ENCODE measurements at places on chromosomes 5 and 9.
A peak's percentile ranks its signal among the peaks of the same experiment; 100 is the strongest.

- H3K27ac ChIP-seq = no peak overlapping the region
- no peak overlapping the region for H3K4me3 ChIP-seq
- DNase-seq = no peak
- H3K36me3 ChIP-seq = no peaks in the 10 kb centered on the region
Measured at GRCh38 chr5:136984772-136985446, 514.2 kb downstream of the SPOCK1 start.

DNA sequence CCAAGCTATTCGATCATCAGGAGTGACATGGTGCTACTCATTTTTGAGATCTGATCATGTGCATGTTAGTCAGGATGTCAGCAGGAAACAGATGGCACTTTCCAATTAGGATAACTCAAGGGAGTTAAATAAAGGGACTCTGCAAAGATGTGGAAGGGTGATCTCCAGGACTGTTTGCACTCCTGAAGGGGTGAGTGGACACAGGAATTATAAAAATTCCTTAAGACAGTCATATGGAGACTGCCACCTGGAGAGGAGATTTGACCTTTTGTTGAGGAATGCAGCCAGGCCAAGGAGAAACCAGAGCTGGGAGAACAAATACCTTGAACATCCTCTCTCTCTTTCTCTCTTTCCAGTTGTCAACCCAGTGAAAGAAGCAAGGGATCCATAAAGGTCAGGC is 189.1 kb downstream of the GABRG2 start:
- H3K27ac ChIP-seq = no peak overlapping the region
- no peaks in the 10 kb centered on the region for H3K4me1 ChIP-seq
- no peak overlapping the region for H3K4me3 ChIP-seq
- no peak for DNase-seq

DNA sequence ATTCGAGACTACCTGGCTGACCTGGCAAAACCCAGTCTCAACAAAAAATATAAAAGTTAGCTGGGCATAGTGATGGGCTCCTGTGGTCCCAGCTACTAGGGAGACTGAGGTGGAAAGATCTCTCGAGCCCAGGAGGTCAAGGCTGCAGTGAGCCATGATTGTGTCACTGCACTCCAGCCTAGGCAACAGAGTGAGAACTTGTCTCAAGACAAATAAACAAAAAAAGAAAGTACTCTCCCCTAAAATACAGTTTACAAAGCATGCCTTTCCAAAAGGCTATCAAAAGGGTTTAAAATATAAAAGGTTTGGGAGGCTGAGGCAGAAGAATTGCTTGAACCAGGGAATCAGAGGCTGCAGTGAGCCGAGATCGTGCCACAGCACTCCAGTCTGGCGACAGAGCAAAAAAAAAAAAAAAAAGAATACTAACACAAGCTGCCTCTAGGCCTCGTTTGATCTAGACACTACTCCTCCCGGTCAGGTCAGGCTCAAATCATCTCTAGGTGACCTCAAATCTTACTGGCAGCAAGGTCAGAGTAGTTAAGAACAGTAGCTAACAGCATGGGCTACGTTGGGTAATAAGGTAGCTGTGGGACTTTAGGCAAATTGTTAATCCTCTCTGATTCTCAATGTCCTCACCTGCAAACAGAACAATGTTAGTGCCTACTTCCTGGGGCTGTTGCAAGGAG is 9.3 kb downstream of the NAIF1 start:
- H3K36me3 ChIP-seq = no peaks in the 10 kb centered on the region
- no peak for DNase-seq
- no peak overlapping the region for H3K4me3 ChIP-seq
- H3K4me1 ChIP-seq = peaks cover 13% of the 10 kb centered on the region
- H3K27me3 ChIP-seq = no peaks in the 10 kb centered on the region

DNA sequence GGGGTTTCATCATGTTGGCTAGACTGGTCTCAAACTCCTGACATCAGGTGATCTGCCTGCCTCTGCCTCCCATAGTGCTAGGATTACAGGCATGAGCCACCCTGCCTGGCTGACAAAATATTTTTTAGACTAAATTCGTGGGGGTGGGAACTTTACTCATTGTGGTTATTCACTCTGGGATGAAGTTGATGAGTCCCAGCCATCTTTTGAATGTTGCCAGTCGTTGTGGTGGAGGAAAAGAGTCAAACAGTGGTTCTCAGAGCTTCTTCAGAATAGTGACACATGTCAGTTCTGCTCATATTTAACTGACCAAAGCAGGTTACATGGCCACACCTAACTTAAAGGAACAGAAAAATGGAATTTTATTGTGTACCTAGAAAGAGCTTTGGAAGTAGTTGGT is 6.9 kb downstream of the SREK1 start:
- no peak for DNase-seq
- no peaks in the 10 kb centered on the region for H3K27me3 ChIP-seq
- no peaks in the 10 kb centered on the region for H3K36me3 ChIP-seq
- H3K27ac ChIP-seq = no peak overlapping the region

DNA sequence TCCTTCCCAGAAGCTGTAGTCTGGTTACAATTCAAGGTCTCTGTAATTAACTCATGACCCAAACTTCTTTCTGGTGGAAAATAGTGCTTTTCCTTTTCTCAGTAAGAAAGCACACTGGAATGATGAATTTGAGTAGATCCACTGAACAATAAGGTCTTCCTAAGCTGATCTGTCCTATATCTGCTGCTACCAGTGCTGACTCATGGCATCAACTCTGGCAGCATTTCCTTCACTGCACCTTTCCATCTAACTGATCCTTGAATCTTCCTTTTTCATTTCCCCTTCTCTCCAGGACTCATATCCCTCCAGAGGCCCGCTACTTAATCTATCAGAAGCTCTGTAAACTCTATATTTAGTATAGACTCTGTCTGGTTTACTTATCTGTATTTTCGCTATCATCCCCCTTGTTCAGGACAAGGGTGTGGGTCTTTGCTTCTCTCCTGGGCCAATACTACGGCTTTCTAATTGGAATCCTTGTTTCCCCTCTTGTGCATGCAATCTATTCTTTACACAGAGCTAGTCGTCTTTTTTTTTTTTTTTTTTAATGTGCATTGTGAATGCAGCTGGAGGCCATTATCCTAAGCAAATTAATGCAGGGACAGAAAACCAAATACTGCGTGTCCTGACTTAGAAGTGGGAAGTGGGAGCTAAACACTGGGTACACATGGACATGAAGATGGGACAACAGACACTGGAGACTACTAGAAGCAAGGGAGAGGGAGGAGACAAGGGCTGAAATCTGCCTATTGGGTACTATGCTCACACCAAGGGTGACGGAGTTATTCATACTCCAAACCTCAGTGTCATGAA is 192.2 kb upstream of the RPS23 start:
- DNase-seq = peak; percentile 6
- H3K4me3 ChIP-seq = no peak overlapping the region
- H3K27me3 ChIP-seq = no peaks in the 10 kb centered on the region
- H3K36me3 ChIP-seq = no peaks in the 10 kb centered on the region
- H3K4me1 ChIP-seq = no peaks in the 10 kb centered on the region

DNA sequence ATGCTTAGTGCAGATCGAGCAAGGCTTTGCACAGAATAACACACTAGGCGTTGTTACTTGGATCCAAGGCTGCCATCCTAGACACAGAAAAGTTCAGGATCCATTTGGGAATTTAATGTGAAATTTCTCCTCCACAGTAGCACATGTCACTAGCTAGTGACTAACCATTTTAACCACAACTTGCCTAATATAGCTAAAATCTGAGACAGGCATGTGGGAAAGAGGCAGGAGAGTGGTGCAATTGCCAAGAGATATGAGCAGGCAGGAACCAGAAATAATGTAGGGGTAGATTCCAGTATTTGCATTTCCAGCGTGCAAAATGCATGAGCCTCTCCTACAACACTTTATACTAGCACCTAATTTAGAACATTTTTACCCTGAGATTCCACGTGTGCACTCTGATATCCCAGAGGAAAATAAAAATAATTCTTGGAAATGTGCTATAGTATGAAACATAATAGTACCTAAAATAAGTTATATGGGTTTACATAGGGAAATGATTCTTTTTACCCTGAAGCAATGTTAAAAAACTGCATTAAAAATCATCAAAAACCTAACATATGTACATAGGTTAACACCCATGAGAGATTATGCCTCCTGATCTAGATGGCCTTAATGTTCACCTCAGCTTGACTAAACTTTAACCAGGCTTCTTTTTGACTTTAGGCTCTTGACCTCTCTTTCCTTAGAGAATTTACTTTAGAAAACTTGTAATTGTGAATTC is 1230.6 kb upstream of the NUDT12 start:
- peaks cover 12% of the 10 kb centered on the region for H3K4me1 ChIP-seq
- H3K36me3 ChIP-seq = no peaks in the 10 kb centered on the region
- no peak overlapping the region for H3K4me3 ChIP-seq
- peak; percentile 59 for DNase-seq

DNA sequence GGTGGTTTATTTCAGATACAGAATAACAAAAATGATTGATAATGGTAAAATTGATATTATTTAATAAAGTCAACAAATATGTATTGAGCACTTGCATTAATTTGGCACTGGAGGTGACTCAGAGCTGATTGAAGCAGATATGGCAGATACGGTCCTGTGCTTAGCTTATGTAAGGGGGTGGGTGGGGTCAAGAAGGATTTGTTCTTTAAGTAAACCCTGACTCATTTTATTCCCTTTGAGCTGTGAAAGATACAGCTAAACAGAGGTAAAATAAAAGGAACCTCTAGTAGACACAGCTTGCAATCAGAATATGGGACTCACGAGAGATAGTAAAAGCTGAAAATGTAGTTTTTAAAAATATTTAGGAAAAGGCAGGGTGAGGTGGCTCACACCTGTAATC is 201.3 kb upstream of the CLINT1 start:
- H3K36me3 ChIP-seq = no peaks in the 10 kb centered on the region
- no peak overlapping the region for H3K27ac ChIP-seq
- peaks cover 34% of the 10 kb centered on the region for H3K4me1 ChIP-seq
- H3K4me3 ChIP-seq = no peak overlapping the region
- H3K27me3 ChIP-seq = peaks cover 54% of the 10 kb centered on the region
- DNase-seq = peak; percentile 68

GRCh38 chr5:102539562-102539961 is 40.8 kb upstream of the SLCO6A1 start:
- H3K27me3 ChIP-seq = no peaks in the 10 kb centered on the region
- no peaks in the 10 kb centered on the region for H3K4me1 ChIP-seq
- DNase-seq = peak; percentile 19
- H3K27ac ChIP-seq = no peak overlapping the region
- no peaks in the 10 kb centered on the region for H3K36me3 ChIP-seq

DNA sequence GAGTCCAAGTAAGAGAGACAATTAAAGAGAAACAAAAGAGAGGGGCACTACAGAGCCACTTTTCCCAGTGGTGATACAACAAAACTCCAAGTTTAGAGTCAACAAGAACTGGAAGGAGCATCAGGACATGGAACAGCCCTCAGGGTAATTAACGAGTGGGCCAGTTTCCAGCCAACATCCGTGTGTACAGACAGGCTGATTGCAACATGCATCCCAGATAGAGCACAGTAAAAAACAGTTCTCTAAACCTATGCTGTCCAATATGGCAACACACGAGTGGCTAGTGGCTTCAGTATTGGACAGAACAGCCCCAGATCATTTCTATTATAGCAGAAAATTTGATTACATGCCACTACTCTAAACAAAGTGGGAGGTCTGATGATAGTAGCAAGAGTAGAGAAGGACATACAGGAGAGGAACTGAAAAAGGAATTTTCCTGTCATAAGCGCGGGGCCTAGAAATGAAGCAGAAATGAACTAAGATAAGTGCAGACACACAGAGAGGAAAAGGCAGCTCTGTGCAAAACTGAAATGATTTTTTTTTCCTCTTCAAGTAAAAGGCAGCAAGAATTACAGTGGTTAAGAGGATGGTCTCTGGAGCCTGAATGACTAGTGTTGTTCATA is 175.6 kb upstream of the CCNG1 start:
- H3K4me3 ChIP-seq = no peak overlapping the region
- DNase-seq = peak; percentile 51
- no peaks in the 10 kb centered on the region for H3K36me3 ChIP-seq
- no peak overlapping the region for H3K27ac ChIP-seq

GRCh38 chr5:141846031-141846430 is 32.2 kb downstream of the PCDH1 start:
- H3K27ac ChIP-seq = no peak overlapping the region
- H3K27me3 ChIP-seq = no peaks in the 10 kb centered on the region
- no peaks in the 10 kb centered on the region for H3K36me3 ChIP-seq
- DNase-seq = no peak
- H3K4me1 ChIP-seq = peaks cover 34% of the 10 kb centered on the region
- no peak overlapping the region for H3K4me3 ChIP-seq

- H3K36me3 ChIP-seq = no peaks in the 10 kb centered on the region
- no peaks in the 10 kb centered on the region for H3K4me1 ChIP-seq
- no peak overlapping the region for H3K27ac ChIP-seq
- H3K4me3 ChIP-seq = no peak overlapping the region
- peaks cover 81% of the 10 kb centered on the region for H3K27me3 ChIP-seq
Measured at GRCh38 chr5:170292179-170293104, 5.1 kb downstream of the LCP2 start.

GRCh38 chr9:23665051-23665450 is 161.0 kb downstream of the ELAVL2 start:
- H3K36me3 ChIP-seq = peaks cover 32% of the 10 kb centered on the region
- no peak overlapping the region for H3K4me3 ChIP-seq
- no peak for DNase-seq
- H3K4me1 ChIP-seq = peaks cover 22% of the 10 kb centered on the region
- H3K27ac ChIP-seq = peak overlapping the region; percentile 93

DNA sequence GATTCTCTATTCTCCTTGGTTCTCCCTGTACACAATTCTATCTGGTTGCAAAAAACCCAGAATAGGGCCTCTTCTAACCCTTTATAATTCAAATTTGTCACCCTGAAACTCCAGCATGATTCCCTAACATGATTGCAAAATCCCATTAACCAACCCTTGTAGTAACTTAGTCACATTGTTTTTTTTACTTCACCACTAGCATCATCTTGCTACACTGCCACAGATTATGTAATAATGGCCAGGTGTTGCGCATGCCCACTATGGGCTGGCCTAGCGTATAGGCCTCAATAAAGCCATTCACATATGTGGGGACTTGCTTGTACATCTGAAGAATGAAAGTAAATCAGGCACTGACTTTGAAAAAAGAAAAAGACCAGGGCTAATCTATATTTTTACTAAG is 25.7 kb downstream of the FAM170A start:
- H3K36me3 ChIP-seq = no peaks in the 10 kb centered on the region
- H3K27ac ChIP-seq = no peak overlapping the region
- peak; percentile 7 for DNase-seq

GRCh38 chr5:137714946-137715345 is 20.9 kb downstream of the KLHL3 start:
- H3K4me1 ChIP-seq = no peaks in the 10 kb centered on the region
- no peaks in the 10 kb centered on the region for H3K36me3 ChIP-seq
- no peak overlapping the region for H3K4me3 ChIP-seq
- H3K27ac ChIP-seq = no peak overlapping the region
- no peak for DNase-seq

DNA sequence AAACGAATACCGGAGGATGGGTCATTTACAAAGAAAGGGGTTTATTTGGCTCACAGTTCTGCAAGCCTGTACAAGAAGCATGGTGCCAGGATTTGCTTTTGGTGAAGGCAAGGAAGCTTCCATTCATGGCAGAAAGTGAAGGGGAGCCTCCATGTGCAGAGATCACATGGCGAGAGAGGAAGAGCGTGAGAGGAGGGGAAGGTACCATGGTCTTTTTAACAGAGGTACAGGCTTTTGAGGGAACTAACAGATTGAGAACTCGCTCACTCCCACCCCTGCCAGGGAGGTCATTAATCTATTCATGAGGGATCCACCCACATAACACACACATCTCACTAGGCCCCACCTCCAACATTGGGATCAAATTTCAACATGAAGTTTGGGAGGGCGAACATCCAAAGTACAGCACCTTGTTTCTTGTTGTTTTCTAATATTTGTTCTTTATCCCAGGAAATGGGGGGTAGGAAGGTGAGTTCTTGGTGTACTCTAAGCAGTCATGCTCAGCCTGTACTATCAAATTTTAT is 18.5 kb downstream of the TMC1 start:
- H3K36me3 ChIP-seq = no peaks in the 10 kb centered on the region
- peak overlapping the region; percentile 69 for H3K27ac ChIP-seq
- no peak for DNase-seq
- H3K4me1 ChIP-seq = peaks cover 22% of the 10 kb centered on the region
- no peak overlapping the region for H3K4me3 ChIP-seq

Measured in PC-3 (cell line).